ENCODE measurements at places on chromosomes 13 and 19.
A peak's percentile ranks its signal among the peaks of the same experiment; 100 is the strongest.

- no peak for DNase-seq
Measured at GRCh38 chr13:24662195-24663088, 17.8 kb upstream of the ATP12A start.

GRCh38 chr19:45103508-45104319 is 10.7 kb downstream of the PPP1R37 start:
- DNase-seq: no peak

GRCh38 chr13:45410001-45410400 is 8.2 kb downstream of the SLC25A30 start:
- no peak for DNase-seq

DNA sequence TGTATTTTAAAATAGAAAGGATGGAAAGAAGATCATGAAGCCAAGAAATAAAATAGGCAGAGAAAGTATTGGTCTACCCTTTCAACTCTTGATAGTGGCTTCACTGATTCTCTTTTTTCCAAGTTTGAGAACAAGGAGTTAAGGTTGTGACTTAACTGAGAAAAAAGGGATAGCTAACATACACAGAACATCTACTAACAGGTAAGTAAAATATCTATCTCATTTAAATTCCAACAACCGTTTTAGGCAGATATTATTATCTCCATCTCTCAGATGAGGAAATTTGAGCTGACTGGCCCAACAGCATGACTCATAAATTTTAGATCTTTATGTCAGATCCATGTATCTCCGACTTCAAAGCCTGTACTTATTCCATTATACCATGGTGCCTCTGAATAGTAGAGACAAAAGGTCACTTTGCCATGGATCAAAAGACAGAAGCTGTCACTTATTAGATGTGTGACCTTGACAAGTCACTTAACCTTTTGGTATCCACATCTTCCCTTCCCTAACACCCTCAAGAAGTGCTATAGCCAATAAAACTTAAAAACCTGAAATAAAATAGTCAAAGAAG is 152.1 kb downstream of the DACH1 start:
- DNase-seq: no peak

GRCh38 chr19:10991521-10992081 is 30.8 kb downstream of the SMARCA4 start:
- no peak for DNase-seq

GRCh38 chr19:46218160-46218559 is 11.4 kb upstream of the IGFL1 start:
- peak; percentile 46 for DNase-seq

DNA sequence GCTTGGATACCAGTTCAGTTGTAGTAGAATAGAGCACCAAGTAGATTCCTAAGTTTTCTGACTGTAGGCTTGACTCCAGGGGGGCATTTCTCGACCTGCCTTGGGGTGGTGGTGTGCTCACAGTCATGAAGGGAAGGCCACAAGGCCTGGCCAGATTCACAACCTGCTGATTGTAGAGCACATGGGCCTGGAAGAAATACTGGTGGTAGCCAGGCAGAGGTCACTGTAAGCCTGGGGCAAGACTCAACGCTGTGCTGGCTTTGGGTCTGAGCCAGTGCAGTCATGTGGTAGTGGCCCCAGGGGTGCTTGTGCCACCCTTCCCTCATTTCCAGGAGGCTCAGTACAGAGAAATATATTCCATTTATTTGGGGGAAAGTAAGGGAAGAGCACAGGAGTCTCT is 832.3 kb upstream of the SLC10A2 start:
- DNase-seq: no peak

- DNase-seq: no peak
Measured at GRCh38 chr19:46604781-46605355, 3.7 kb downstream of the CALM3 start.

DNA sequence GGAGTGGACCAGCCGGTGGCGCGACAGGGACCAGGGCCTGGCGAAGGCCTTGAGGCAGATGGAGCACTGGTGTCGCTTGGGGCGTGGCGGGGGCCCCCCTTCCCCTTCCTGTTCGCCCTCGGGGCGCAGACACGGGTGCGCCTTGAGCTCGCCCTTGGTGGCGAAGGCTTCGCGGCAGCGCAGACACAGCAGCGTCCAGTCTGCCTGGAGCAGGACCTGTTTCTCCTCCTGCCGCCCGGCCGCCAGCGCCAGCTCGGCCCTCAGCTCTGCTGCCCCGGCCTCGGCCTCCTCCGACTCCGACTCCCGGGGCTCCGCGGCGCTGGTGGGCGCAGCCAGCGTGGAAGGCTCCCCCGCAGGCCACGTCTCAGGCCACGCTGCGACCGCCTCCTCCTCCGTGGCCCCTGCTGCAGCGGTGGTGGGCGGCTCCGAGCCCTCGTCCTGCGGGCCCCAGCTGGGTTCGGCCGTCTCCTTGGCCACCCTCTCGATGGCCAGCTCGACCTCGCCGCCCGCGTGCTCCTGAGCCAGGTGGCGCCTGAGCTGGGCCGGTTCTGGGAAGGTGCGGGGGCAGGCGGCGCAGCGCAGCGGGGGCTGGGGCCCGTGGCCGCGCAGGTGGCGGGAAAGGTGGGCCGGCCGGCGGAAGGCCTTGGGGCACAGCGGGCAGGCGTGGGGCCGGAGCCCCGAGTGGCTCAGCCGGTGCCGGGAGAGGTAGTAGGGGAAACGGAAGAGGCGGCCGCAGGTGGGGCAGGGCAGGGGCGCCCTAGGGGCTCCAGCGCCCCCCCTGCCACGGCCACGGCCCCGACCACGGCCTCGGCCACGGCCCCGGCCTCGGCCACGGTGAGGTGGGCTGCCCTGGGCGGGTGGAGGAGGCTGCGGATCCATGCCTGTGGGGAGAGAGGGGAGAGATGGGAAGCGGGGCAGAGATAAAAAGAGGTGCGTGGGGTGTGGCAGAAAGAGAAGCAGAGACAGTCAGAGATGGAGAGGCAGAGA is 1.6 kb downstream of the ZNF579 start:
- no peak for DNase-seq

Measured in EH (cell line).